ENCODE measurements at places on chromosomes 6 and 20. TPM values are rescaled to one million over a fixed set of nuclear protein-coding genes. Genes with fewer than 3 reads are reported as not detected.

DNA sequence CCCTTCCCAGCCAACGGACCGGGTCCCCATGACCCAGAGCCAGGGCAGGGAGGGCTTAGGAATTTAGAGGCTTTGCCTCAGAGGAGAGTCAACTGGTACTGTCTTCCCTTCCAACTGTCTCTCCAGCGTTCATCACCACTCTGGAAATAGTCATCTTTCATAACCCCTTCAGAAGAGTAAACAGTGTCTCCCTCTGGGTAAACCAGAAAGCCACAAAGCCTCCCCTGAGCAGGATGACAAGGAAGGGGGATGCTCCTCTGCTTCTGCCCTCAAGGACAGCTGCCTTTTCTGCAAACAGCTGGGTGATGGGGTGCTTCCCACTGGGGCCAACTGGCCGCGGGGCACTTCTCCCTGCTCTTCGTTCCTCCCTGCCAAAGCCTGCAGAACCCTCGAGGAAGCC lies 90.1 kb downstream of the PSMG4 start:
- no peaks in the 10 kb centered on the region for H3K27me3 ChIP-seq
- H3K36me3 ChIP-seq, result peaks cover 3% of the 10 kb centered on the region
- H3K4me1 ChIP-seq, result peaks cover 45% of the 10 kb centered on the region
- DNase-seq, result no peak
- no peak overlapping the region for H3K4me3 ChIP-seq

Gene ULBP3
- 6.1 TPM for total RNA-seq

Gene DEFB132
- total RNA-seq, result not detected

Gene TDRD6
- 0.07 TPM for total RNA-seq

DNA sequence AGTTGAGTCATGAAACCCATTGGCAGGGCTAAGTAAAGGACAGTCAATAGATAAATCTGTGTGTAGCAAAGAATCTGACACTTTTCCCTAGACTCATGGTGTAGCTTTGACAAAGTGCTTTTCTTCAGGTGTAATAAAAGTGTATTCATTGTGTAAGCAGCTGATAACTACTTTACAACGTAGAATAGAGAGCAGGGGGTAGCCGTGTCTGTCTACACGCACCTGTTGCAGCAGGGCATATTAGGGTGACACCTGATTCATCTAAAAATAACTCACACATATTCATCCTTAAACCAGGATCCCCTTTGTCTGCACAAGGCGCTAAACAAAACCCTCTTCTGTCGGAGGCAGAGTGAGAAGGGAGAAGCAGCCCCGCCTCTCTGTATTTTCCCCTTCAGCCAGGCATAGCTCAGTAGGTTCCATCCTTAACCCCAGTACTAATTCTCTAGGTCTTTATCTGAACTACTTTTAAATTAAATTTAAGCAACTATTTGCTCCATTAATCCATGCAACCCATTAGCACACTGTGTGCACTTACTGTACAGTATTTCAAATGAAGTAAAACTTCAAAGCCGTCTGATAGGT lies 306.7 kb upstream of the SASH1 start:
- no peak overlapping the region for H3K4me3 ChIP-seq
- no peaks in the 10 kb centered on the region for H3K27me3 ChIP-seq
- H3K27ac ChIP-seq, result no peak overlapping the region
- H3K36me3 ChIP-seq, result no peaks in the 10 kb centered on the region

GRCh38 chr20:63572788-63573646 lies 1.0 kb downstream of the HELZ2 start:
- peaks cover 16% of the 10 kb centered on the region for H3K4me1 ChIP-seq
- no peaks in the 10 kb centered on the region for H3K27me3 ChIP-seq
- no peak overlapping the region for H3K27ac ChIP-seq
- DNase-seq, result no peak

Gene FRMD1
- not detected for total RNA-seq

GRCh38 chr6:116507324-116507723 lies 4.1 kb upstream of the CALHM5 start:
- no peaks in the 10 kb centered on the region for H3K27me3 ChIP-seq
- peaks cover 11% of the 10 kb centered on the region for H3K36me3 ChIP-seq
- H3K4me1 ChIP-seq, result peaks cover 11% of the 10 kb centered on the region
- no peak overlapping the region for H3K27ac ChIP-seq
- H3K4me3 ChIP-seq, result no peak overlapping the region
- DNase-seq, result no peak

Gene DACT2
- total RNA-seq, result 4.6 TPM

GRCh38 chr6:158853072-158853879 lies 34.1 kb upstream of the EZR start:
- peaks cover 22% of the 10 kb centered on the region for H3K4me1 ChIP-seq
- H3K27me3 ChIP-seq, result no peaks in the 10 kb centered on the region
- H3K4me3 ChIP-seq, result no peak overlapping the region
- no peak for DNase-seq

Gene TSPYL4
- total RNA-seq, result 27.2 TPM

DNA sequence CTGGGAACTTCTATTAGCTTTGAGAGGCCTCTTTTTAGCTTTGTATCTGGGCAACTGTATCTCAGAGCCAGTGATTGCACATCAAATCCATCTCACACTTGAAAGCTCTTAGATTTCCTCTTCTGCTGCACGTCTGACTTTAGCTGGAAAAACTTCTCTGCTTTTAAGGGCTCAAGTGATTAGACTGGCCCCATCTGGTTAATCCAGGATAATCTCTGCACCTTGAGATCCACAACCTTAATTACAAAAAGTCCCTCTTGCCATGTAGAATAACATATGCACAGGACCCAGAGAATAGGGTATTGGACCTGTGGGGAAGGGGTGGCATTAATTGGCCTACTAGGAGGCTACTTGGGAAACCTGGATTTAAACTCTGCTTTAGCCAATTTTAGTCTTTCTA lies 24.2 kb downstream of the KLHL31 start:
- H3K4me1 ChIP-seq, result no peaks in the 10 kb centered on the region
- no peaks in the 10 kb centered on the region for H3K27me3 ChIP-seq
- no peak overlapping the region for H3K4me3 ChIP-seq
- H3K27ac ChIP-seq, result no peak overlapping the region
- no peaks in the 10 kb centered on the region for H3K36me3 ChIP-seq

Gene RAD21L1
- not detected for total RNA-seq

DNA sequence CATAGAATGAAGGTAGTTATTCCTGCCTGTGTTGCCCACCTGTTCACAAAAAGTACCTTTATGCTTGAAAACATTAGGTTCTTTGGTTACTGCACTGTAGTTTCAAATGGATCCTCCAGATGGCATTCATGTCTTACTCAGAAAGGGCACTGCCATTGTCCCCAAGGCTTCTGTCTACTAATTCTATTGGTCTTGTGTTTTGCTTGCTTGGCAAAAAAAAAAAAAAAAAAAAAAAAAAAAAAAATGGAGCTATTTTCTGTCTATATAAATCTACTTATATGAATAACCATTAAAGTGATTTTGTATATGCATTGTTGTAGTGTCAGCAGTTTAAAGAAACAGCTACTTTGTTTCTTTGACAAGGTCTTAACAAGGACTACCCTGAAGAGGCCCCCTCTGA lies 12.7 kb upstream of the EFHC1 start:
- H3K27me3 ChIP-seq, result no peaks in the 10 kb centered on the region
- peaks cover 12% of the 10 kb centered on the region for H3K4me1 ChIP-seq
- H3K36me3 ChIP-seq, result no peaks in the 10 kb centered on the region
- DNase-seq, result no peak

GRCh38 chr6:88220493-88220892 lies 54.3 kb upstream of the CNR1 start:
- DNase-seq, result no peak
- no peaks in the 10 kb centered on the region for H3K36me3 ChIP-seq
- H3K27ac ChIP-seq, result no peak overlapping the region
- H3K27me3 ChIP-seq, result no peaks in the 10 kb centered on the region

DNA sequence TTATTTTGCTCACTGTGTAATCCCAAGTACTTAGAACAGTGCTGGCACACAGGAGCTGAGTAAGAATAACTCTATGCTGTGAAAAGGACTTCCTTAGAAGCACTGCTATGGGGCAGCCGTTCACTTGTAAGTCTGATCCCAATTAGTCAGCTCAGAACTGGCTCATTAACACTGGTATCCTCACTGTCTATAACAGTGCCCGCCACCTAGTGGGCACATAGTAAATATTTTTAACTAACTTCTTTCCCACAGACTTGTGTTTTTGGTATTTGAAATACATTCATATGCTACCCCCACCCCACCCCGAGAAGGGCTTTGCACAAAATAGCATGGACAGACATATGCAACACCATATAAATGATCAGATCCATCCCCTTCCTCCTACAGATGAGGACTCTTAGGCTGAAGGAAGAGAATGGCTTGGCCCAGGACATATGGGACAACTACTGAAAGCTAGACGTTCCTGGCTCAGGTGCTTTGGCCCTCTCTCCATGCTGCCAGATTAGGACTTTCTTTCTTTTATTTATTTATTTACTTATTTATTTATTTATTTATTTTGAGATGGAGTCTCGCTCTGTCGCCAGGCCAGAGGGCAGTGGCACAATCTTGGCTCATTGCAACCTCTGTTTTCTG lies 47.1 kb downstream of the DST start:
- peaks cover 32% of the 10 kb centered on the region for H3K36me3 ChIP-seq
- H3K27ac ChIP-seq, result peak overlapping the region; percentile 32
- H3K4me3 ChIP-seq, result no peak overlapping the region
- DNase-seq, result no peak
- no peaks in the 10 kb centered on the region for H3K4me1 ChIP-seq

Gene FAM83D
- 4.8 TPM for total RNA-seq

GRCh38 chr20:4435225-4435624 lies 286.5 kb upstream of the PRND start:
- DNase-seq, result no peak
- H3K27me3 ChIP-seq, result peaks cover 18% of the 10 kb centered on the region
- H3K36me3 ChIP-seq, result no peaks in the 10 kb centered on the region

GRCh38 chr6:110102411-110102810 lies 77.1 kb downstream of the WASF1 start:
- H3K27ac ChIP-seq, result no peak overlapping the region
- no peak for DNase-seq
- H3K4me3 ChIP-seq, result no peak overlapping the region
- peaks cover 22% of the 10 kb centered on the region for H3K36me3 ChIP-seq

- no peaks in the 10 kb centered on the region for H3K4me1 ChIP-seq
- H3K4me3 ChIP-seq, result no peak overlapping the region
These were observed 108.6 kb downstream of the DLL1 start for GRCh38 chr6:170182093-170182780.

- no peak overlapping the region for H3K27ac ChIP-seq
- DNase-seq, result no peak
- H3K4me1 ChIP-seq, result peaks cover 6% of the 10 kb centered on the region
- peaks cover 4% of the 10 kb centered on the region for H3K27me3 ChIP-seq
- no peak overlapping the region for H3K4me3 ChIP-seq
- H3K36me3 ChIP-seq, result no peaks in the 10 kb centered on the region
These were observed 65.4 kb upstream of the FBXL4 start for GRCh38 chr6:99013145-99013544.

- no peaks in the 10 kb centered on the region for H3K36me3 ChIP-seq
- peaks cover 4% of the 10 kb centered on the region for H3K4me1 ChIP-seq
- H3K27ac ChIP-seq, result no peak overlapping the region
- H3K27me3 ChIP-seq, result no peaks in the 10 kb centered on the region
- DNase-seq, result no peak
These were observed 447.9 kb upstream of the PLCB4 start for GRCh38 chr20:8621001-8621400.

DNA sequence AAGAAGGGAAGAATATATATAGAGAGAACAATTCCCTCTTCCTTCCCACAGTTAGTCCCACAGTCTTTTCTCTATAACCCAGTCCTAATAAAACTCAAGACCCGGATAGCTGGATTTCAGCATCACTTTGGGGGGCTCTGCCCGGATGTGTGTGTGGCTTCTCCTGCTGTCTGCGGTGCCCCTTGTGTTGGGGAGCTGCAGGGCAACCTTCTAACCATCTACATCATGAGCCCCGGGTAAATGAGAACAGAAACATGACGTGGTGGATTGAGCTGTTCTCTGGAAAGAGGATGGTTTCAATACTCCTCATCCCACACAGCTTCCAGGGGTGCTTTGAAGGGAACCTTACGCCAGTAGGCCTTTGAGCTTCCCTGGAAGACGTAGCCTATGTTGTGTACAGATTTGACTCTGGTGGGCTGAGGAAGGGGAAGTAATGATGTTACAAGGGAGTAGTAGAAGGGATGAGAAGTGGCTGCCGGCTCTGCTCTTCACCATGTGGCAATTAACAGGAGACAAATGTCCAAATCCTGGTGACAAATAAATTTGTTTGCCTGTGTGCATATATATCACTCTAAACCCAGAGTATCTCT lies 13.5 kb upstream of the PRDM1 start:
- no peak overlapping the region for H3K27ac ChIP-seq
- peaks cover 10% of the 10 kb centered on the region for H3K4me1 ChIP-seq
- H3K27me3 ChIP-seq, result peaks cover 9% of the 10 kb centered on the region
- H3K4me3 ChIP-seq, result no peak overlapping the region

GRCh38 chr6:53119772-53120409 lies 28.8 kb downstream of the GCM1 start:
- no peak for DNase-seq
- H3K4me3 ChIP-seq, result no peak overlapping the region
- H3K36me3 ChIP-seq, result peaks cover 5% of the 10 kb centered on the region

Gene PCIF1
- total RNA-seq, result 23.5 TPM

- no peaks in the 10 kb centered on the region for H3K36me3 ChIP-seq
- no peak overlapping the region for H3K4me3 ChIP-seq
- no peak overlapping the region for H3K27ac ChIP-seq
- DNase-seq, result no peak
- no peaks in the 10 kb centered on the region for H3K4me1 ChIP-seq
These were observed 23.8 kb downstream of the GATA5 start for GRCh38 chr20:62451970-62452369.

Gene OR2J3
- not detected for total RNA-seq

DNA sequence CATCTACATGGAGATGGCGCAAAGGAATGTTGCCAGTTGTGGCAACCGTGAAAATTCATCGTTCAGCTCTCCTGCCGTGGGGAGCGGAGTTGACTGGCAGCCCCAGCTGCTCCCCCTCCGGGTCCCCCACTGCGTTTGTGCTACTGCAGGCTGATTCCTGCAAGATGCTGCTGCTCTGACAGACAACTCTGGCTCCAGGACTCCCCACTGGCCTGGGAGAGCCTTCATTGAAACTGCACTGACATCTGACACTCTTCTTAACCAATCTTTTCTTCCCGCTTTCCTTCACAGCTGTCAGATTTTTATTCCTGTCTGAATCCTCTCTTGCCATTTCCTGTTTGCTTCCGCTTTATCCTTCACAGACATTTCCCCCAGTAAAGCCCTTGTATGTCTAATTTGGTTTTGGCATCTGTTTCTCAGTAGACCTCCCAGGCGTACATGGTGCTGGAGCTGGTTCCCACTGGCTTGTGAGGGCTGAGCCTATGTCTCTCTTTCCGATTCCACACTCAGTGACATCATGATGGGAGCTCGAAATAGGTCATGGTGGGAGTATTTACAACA lies 9.5 kb upstream of the ATRN start:
- no peak for DNase-seq
- H3K4me3 ChIP-seq, result no peak overlapping the region
- H3K27me3 ChIP-seq, result peaks cover 9% of the 10 kb centered on the region
- peak overlapping the region; percentile 55 for H3K27ac ChIP-seq
- H3K36me3 ChIP-seq, result no peaks in the 10 kb centered on the region
- peaks cover 8% of the 10 kb centered on the region for H3K4me1 ChIP-seq

Measured in chondrocyte (in vitro differentiated cells).